ENCODE measurements at places on chromosomes 2 and 18.

DNA sequence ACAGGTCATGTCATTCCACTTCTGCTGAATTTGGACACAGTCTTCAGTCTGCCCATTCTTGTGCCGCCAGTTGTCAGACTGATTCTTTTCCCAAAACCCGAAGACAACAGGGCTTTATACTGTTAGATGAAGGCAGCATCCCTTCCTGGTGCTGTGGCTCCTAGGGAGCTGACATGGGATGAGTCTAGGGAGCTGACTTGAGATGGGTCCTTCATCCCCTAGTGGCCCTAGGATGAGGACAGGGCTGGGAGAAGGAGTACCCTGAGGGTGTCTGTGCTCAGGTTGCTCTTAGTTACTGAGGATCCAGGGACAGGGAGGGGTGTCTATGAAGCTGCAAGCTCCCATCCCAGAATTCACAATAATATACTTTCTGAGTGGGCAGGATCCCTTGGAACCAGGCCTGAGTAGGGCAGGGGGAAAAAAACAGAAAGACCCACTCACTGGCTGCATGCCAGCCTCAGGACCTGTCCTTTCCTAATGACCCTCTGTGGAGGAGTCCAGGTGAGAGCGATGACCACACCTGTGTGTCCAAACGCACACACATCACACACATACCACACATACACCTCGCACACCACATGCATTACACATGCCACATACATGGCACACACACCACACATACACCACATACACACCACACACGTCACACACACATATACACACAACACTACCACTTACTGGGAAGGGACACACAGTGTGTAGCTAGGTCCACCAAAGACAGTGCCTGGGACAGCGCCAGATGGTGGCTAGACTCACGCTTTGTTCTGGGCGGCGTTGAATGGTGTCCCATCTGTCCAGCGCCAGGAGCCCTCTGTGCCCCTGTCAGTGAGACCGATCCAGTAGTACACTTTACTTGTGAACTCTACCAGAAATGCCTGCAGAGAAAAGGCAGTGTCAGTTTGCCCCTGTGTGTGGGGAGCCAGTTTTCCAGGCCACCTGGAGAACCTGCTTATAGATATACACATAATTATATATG, 11.1 kb downstream of the CLEC4F start:
- no peak for DNase-seq

DNA sequence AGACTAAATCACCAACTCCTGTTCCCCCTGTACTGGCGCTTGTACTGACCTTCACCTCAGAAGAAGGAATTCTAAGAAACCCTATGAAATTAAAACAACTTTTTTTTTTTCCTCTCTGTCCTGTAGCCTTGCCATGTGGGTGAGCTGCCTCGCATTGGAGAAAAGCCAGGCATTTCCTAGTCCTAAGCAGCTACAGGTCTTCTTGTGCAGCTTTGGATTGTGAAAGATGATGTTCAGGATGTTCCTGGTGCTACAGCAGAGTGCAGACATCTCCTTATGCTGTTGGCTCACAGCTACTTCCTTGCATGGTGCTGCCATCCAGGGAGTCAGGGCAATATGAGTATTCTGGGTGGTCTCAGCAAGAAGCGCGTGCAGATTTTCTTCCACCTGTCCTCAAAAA, 11.9 kb downstream of the PIK3C3 start:
- no peak for DNase-seq

GRCh38 chr2:26562811-26563645, 78.1 kb downstream of the CIB4 start:
- DNase-seq = no peak

DNA sequence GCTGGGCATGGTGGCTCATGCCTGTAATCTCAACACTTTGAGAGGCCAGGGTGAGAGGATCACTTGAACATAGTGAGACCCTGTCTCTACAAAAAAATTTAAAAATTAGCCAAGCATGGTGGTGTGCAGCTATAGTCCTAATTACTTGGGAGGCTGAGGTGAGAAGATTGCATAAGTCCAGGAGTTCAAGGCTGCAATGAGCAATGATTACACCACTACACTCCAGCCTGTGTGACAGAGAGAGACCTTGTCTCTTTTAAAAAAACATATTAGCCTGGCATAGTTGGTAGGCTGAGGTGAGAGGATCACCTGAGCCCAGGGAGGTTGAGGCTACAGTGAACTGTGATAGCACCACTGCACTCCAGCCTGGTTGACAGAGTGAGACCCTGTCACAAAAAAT, 13.7 kb downstream of the TRAPPC8 start:
- no peak for DNase-seq

DNA sequence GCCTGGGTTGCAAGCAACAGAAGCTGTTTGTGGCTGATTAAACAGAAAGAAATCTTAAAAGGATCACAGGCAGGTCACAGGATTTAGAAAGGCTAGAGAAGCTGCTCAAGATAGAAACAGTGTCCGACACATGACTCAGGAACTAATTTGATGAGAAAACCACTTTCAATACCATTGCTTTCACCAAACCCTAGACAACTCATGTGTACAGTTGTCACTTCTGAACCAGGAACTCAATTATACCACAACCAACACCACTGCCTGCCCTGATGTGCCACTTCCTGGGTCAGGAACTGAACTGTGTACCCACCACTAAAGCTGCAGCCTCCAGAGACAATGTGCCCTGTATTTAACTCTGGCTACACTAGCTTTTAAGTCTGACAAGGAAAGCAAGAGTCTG, 56.0 kb downstream of the TMEM247 start:
- no peak for DNase-seq

DNA sequence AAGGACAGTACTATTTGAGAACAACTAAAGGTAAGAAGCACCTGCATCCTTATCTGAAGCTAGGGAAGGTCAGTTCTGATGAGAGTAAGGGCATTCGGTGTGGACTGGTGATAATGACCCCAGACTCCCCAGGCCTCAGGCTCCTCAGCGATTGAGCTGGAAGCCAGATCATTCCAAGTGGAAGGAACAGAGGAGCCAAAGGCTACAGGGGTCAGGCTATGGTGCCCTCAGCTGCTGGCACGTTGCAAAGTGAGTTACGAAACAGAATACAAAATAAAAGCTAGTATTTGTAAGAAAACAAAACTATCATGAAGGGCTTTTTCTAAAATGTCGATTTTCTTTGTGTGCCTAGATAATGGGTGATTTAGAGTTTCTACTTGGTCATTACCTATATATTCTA, 168.5 kb upstream of the LRRTM1 start:
- DNase-seq = no peak

- no peak for DNase-seq
Observed at GRCh38 chr2:70902067-70902442, 33.6 kb upstream of the ATP6V1B1 start.

DNA sequence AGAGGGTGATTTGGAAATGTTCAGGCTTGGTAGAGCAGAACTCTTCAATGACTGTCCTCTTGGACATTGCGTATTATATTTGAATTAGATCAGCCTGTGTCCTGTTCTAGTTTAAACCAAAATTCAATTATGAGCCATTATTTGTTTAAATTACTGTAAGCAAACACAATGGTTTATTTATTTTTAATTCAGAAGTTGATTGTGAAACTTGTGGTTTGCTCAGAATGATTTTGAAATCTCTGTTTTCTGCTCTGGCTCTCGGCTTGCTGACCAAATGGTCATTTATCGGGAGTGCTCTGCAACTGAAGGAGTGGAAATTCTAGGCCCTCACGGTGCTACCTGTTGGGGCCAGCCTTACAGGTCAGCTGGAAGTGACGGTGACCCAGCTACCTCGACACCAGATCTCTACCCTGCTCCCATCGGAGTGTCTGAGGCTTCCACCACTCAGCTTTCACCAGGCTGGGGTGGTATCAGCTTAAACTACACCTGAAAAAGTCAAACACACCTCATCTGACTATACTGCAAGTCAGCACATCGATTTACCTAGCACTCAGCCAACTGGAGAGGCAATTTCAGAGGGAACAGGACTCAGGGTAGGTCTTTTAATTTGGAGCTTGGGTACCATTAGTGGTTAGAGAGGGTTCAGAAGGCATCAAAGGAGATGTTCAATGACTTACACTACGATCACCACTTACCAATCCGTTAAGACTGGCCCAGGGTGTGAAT, 36.8 kb upstream of the GPD2 start:
- DNase-seq = no peak

DNA sequence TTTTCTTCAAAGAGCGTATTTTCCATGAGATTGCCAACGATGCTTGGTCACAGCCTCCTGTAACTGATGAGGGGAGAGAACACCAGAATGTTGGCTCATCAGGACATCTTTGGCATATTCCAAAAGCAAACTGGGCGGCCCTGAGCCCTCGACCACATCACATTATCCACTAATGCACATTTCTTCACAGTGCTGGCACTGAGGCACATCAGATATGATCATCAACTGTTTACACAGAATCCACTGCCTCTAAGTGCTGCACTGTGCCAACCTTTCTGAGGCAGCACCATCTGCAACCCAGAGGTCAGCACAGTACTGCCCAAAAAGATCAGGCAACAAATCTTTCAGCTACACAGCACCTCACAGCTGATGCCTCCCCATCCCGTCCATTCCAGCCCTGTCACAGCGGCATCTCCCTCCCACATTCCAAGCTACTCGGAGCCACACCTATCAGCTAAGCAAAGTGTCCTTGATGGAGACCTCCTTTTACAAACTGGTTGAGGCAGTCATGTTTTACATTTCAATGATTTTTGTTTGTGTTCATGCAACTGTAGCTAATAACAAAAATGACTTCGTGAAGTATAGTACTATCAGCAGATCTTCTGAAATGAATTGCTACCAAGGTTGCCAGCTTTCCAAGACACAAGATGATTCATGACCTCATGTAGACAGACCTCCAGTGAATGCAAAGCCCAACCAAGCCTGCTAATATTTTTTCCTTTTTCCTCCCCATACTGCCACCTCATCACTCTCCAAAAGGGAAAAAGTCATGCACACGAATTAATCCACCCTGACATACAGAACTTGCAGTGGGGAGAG, 32.3 kb downstream of the MYO5B start:
- DNase-seq = no peak

GRCh38 chr2:241798631-241799521, 10.1 kb upstream of the NEU4 start:
- peak; percentile 41 for DNase-seq

GRCh38 chr2:126907671-126908070, 9.0 kb downstream of the TEX51 start:
- peak; percentile 14 for DNase-seq

DNA sequence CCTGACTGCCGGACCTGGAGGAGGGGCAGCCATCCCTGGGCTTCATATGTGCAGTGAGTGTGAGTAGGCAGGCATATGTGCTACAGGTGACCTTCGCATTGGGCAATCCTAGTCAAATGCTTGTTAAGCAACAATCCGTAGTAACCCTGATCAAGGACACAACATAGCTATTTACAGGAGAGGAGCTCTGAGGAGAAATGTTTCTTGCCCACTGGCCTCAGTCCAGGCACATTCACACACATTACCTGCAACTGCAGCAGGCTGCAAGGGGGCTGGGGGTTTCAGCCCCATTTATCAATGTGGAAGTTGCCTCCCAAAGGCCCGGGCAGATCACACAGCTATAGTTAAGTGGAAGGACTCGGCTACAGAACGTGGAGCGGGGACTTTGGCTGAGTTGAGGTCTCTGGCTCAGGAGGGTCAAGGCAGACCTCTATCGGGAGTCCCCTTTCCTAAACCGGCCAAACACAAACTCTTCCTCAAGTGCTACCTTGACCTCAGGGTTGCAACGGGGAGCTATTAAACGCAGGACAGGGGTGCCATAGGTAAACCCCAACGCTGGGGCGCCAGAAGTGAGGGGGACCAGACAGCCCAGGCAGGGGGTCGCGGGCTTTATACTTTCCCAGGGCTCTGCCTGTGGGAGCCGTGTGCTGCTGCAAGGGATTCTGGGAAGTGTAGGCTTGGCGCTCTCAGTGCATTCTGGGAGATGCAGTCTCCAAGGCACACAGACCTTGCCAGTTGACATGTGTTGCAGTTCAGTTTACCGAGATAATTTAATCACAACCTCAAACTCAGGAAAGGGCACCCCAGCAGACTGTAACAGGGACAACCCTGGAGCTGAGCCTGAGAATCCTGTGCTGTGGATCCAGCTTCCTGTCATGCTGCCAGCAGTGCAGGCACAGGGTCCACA, 9.4 kb downstream of the KHK start:
- DNase-seq = peak; percentile 59

DNA sequence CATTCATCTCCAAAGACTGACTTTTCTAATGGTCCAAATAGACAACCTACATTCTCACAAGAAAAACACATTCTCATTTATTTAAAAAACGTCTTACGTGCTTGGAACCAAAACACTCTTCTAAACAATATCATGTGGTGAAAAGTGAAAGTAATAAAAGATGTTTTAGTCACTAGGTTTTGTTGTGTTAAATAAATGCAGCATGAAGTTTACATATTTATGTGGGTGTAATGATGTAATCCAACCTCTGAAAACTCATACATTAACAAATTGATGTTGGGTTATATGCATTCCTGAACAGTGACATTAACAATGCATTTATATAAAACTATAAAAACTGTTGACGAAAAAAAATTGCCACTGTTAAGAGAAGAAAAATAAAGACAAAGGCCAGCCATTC, 55.1 kb upstream of the ACVR2A start:
- no peak for DNase-seq

DNA sequence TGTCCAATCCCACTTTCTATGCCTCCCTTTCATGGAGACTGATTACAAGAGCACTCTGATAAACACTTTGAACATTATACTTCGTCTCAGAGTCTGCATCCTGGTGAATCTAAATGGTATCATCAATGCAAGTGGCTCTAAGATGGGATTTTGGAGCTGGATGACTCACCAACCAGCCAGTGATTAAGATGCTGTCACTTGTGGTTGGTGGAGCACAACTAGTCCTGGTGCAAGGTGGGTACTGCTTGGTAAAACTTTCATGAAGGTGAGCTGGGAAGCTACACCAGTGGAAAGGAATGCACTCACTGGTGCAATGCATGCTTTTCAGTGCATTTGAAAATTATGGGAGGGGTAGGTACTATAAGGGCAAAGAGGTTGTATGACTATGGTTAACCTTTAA, 137.7 kb upstream of the TRIB2 start:
- no peak for DNase-seq

DNA sequence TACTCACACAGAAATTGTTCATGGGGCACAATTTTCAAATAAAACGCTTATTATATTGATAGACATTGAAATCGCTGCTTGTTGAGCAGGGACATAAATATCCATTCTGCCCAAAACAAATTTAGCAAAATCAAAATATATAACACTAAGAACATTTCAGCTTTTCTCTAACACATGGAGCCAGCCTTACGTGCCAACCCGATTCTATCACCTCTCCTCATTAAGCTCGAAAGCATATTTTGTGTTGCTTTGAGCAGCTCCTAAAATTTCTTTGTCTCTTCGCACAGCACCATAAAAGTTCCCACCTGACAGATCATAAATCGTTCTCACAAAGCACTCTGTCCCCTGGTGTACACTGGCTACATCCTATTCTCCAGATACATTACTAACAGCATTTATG, 1034.4 kb upstream of the KLHL29 start:
- no peak for DNase-seq

GRCh38 chr2:31217465-31218200, at the start of gene CAPN14:
Gene CAPN14, minus strand, starts transcription at chr2:31217515. Its CDS starts 12,068 bp downstream, at chr2:31205447.
- DNase-seq = peak; percentile 18

GRCh38 chr2:44947028-44947375, 5.5 kb downstream of the SIX3 start:
- DNase-seq = no peak

Data from ureter (tissue), 1 donor.